ENCODE measurements at places on chromosomes 7 and 10. TPM values are rescaled to one million over a fixed set of nuclear protein-coding genes. Genes with fewer than 3 reads are reported as not detected.

NRF1 gene
- 16.3 TPM for total RNA-seq

EVX1 gene
- not detected for total RNA-seq

CTAGE6 gene
- 0.22 TPM for total RNA-seq

ZC3HAV1L gene
- 22.1 TPM for total RNA-seq

EGR2 gene
- 14.6 TPM for total RNA-seq

SPDYE6 gene
- total RNA-seq, result not detected

PIK3CG gene
- total RNA-seq, result 0.66 TPM

STEAP1 gene
- 56.8 TPM for total RNA-seq

ZNF239 gene
- 6.0 TPM for total RNA-seq

ABCB4 gene
- total RNA-seq, result not detected

PLCE1 gene
- total RNA-seq, result 0.29 TPM

GRID2IP gene
- not detected for total RNA-seq

HKDC1 gene
- total RNA-seq, result 0.14 TPM

MNX1 gene
- not detected for total RNA-seq

CAV1 gene
- total RNA-seq, result 37.0 TPM
